Hematopoietic multipotent progenitor cell treated with erythropoietin and hydrocortisone succinate and interleukin-3 and kit ligand, for 6 days (in vitro differentiated cells): ENCODE measurements at places on chromosomes 13 and 19.

DNA sequence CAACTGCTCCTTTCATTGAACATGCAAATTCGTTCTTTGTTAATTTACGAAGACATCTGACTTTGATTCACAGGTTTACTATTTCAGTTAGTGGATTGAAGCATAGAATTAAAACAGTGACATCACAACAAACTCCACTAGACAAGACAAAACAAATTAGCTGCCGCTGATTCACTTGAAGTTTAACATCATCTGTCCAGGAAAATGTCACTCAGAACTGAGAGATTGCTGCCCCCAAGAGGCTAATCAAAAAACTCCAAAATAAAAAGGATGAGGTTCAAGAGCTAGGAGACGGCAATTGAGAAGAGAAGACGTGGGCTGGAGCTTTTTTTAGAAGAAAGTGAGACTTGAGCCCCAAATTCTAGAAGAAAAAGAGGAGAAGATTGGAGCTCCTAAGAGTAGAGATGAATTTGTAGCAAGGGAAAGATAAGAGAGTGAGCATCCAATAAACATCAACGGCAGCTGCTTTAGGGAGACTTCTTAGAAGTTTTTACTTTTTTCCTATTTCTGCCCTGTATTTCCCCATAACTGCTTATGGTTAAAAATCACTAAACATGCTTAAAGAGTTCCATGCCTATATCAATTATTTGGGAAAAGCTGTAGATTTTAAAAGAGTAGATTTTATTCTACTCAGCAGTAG is 40.8 kb upstream of the TPP2 start:
- DNase-seq = peak; percentile 73

DNA sequence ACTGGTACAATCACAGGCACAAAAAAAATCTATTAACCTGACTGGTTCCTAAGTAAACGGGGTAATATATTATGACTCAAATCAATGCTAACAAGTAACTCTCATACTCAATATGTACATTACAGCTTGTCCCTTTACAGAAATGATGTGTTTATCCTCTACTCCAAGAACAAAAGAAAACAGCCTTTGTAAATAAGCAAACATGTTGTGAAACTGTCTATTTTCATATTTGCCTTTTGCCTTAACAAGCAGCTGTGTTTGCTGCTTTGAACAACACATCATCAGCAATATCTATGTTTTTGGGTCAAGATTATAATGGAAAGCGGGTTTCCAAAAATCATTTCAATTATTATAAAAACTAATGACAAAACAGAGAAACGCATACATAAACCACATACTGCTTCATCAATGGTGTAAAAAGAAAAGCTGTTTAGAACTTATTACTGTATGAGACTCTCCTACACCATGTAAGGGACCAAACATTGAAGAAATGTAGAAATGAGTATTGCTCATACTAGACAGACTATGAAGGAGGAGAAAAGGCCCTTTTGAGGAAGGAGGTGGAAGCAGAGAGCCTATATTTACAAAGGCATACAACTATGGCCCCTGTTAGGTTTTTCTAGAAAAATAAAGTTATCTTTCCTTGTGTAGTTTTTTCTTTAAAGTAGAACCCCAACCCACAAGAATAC is 14.8 kb downstream of the TBC1D4 start:
- no peak for DNase-seq

- peak; percentile 79 for DNase-seq
Measured at GRCh38 chr19:1811472-1811894, 593 bp downstream of the ATP8B3 start.

- DNase-seq = no peak
Measured at GRCh38 chr19:2412449-2412848, 14.9 kb downstream of the TIMM13 start.

DNA sequence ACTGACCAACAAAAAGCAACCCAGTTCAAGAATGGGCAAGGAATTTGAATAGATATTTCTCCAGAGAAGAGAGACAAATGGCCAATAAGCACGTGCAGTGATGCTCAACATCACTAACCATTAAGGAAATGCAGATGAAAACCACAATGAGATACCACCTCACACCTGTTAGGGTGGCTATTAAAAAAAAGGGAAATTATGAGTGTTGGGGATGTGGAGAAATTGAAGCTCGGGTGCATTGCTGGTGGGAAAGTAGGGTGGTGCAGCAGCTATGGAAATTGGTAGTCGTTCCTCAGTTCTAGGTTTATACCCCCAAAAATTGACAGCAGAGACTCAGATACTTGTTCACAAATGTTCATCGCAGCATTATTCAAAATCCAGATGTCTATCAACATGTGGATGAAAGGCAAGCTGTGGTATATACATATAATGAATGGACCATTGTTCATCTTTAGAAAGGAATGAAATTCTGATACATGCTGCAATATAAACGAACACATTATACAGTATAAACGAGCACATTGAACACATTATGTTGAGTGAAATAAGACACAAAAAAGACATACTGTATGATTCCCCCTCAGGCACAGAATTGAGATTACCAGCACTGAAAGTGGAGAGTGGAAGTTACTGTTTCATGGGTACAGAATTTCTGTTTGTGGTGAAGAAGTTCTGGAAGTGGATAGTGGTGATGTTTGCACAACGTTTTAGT is 927 bp downstream of the CHAMP1 start:
- peak; percentile 24 for DNase-seq
